ENCODE measurements at places on chromosomes 11 and 22.

GRCh38 chr11:107792049-107792443, 66.5 kb downstream of the SLC35F2 start:
- no peak for DNase-seq

DNA sequence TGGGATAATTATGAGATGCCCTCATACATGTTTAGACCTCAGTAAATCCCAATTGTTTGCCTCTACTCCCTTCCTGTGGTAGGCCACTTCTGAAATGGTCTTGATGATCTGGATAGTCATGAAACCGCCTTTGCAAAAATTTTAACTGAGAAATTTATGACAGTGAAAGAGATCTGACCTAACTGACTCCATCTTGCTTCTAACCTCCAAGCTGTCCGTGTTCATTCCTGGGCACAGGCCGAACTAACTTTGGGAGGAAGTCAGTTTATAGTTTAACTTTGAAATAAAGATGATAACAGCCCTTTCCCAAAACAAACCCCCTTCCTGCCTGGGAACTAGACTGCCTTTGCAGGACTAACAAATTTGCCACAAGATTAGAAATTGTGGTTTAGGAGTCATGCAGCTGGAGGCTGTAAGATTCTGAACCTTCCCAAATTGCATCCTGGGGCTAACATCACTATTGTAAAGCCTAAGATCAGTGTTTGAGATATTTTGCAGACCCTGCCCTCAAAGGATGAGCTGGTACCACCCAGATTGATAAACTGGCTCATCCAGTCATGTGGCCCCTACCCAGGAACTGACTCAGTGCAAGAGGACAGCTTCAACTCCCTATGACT, 19.9 kb upstream of the CTR9 start:
- no peak for DNase-seq

DNA sequence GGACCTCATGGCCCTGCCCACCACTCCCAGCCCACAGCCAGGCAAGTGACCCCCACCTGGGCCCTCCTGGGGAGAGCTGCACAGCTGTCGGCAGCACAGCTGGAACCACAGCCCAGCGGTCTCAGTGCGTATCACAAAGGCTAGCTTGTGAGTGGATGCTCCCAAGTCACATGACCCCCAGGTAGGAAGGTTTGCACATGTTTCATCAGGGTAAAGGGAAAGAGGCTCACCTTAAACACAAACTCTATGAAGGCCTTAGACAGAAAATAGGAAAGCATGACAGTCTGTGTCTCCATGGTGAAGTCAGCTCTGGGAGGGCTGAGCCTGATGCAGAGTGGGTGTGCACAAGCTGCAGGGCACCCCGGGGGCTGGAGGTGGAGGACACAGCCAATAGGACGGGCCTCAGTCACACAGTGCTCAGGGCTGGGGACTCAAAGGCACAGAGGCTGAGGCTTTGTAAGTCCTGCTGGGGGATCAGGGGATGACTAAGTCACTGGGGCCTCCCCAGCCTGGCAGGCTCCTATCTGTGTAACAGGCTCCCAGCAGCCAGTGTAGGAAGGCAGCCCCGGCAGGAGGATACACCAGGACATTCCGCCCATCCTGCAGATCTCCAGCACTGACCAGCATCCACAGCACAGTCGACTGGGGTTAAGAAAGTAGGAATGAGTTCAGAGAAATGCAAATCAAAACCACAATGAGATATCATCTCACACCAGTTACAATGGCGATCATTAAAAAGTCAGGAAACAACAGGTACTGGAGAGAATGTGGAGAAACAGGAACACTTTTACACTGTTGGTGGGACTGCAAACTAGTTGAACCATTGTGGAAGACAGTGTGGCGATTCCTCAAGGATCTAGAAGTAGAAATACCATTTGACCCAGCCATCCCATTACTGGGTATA, 22.0 kb downstream of the CELSR1 start:
- DNase-seq, result no peak

DNA sequence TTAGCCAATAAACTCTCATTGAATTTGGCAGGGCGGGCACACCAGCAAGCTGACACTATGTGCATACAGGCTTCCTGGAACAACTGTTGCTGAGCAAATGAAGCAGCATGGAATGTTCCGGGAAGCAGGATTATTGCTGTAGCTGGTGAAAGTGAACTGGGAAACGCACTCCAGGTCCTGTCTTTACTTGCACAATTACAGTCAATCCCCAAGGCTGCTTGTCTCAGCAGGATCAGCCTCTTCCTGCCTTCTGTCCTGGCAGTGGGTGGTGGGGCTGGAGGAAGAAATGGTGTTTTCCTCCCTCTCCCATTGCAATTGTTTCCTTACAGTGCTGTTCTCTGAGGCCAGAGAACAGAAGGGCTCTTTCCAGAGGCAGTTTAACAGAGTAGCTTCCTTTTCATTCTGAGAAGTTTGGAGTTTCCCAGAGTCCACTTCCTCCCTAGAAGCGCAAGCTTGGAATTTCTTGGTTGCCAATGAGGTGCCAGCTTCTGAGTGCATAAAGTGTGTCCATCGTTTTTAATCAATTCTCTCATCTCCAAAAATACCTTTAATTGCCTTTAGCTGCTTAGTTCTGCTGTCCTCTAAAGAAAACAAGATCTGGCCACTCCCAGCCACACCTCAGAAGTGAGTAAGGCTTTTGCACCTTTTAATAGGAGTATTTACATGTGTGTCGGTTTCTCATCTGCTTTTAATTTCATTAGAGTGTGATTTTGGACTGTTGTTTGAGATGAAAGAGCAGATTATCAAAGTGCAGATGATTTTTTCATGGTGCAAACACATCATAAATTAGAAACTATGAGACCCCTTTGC, 19.9 kb downstream of the CD44 start:
- no peak for DNase-seq

GRCh38 chr22:22368516-22368915, 123.9 kb downstream of the VPREB1 start:
- DNase-seq, result no peak

DNA sequence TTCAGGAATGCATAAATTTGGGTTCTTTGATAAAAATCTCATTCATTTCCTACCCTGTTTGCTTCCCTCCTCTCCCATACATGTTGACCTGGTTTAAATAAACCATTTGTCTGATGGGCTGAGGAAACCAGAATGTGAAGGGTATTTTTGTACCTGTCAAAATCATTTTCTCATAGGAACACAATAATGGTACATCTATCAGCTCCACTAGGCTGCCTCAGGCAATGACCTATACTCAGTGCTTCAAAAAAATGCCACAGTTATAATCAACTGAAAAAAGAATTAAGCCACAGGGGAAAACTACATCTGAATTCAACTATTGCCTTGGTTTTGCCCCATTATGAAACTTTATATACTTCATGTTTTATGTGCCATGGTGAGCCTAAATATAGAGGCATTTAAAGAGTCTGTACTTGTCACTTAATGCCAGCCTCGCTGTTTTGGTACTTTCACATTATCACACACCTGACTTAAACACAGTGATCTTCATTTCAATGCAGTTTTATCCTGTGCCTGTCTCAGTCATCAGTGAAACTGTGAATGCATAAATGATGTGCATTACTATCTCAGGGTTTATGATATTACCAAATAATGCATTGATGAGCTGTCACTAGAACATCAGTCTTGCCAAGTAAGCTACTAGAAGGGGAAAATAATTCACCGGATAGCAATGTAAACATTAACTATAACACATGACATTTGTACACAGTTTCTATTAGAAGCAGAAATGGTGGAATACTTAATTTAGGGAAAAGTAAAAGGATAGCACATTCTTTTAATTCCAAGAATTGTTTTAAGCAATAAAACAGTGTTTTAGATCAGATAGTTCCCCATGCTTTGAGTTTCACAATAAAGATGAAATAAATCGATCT, 92.7 kb downstream of the MSANTD4 start:
- no peak for DNase-seq
